ENCODE measurements at places on chromosomes 1 and 21. TPM values are rescaled to one million over a fixed set of nuclear protein-coding genes. Genes with fewer than 3 reads are reported as not detected.

- DNase-seq = peak; percentile 67
Measured at GRCh38 chr1:203480084-203480483, 4.5 kb downstream of the PRELP start.

DNA sequence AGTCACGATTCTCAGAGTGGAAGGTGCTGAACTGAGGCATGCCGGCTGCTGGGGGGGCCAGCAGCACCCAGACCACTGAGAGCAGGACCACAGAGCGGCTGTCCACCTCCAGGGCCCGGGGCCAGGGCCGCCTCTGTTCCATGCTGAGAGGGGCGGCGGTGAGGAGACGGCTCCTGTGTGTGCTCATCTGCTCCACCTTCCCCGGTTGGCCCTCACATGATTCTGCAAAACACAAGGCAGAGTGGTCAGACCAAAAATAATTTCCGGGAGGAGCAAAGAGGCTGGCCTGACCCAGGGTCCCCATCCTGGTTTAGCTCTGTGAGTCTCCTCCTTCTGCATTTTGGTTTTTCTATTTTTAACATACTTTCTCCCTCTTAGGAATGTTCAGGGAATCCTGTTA, 26.4 kb downstream of the PLXNA2 start:
- no peak for DNase-seq

DNA sequence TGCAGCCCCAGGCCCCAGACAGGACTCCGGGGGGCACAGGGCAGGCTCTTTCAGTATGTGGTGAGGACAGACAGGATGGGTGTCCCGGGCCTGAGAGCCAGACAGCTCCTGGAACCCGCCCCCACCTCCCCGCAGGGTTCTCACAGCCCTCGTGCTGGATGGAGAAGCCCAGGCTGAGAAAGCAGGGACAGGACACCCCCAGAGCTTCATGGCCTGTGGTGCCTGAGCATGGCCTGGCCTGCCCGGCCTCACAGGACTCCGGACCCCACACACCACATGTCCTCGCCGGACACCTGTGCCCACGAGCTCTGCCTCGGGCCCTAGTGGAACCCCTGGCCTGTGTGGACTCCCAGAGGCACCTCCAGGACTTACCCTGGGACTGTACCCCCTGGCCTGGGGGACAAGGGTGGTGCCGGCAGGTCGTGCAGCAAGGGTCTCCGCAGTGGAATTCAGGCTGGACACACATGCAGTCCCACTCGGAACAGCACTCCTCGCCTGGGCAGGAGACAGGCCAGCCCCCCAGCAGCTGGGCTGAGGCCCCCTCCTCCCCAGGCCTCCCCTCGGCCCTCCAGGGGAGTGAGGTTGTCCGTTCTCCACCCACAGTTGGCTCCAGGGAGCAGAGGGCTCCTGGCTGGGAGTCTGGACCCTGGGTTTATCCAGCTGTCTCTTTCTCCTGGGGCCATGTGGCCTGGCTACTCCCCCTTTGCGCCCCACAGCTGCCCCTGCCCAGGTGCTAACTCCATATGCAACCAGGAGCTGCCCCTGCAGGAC, 1.2 kb downstream of the TNFRSF18 start:
- no peak for DNase-seq

- DNase-seq = no peak
Measured at GRCh38 chr1:58577654-58578030, 590 bp upstream of the TACSTD2 start.

DNA sequence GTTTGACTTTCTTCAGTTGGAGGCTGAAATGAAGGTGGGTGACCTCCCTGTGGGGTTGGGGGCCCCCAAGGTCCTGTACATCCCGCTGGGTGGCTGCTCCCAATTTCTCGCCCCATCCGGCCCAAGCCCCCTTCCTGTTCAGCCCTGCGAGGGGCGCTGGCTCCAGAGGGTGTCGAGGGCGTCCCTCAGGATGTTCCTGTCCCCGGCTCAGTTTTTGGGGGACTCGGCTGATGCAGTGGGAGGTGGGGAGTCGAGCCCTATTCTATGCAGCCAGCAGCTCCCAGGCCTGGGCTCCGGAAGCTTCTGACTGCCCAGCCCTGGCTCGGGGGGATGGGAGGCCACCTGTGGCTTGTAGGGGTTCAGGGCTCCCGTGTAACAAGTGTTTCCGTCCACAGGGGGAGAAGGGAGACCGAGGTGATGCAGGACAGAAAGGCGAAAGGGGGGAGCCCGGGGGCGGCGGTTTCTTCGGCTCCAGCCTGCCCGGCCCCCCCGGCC, 38.2 kb downstream of the SLC19A1 start:
- DNase-seq = no peak

DNA sequence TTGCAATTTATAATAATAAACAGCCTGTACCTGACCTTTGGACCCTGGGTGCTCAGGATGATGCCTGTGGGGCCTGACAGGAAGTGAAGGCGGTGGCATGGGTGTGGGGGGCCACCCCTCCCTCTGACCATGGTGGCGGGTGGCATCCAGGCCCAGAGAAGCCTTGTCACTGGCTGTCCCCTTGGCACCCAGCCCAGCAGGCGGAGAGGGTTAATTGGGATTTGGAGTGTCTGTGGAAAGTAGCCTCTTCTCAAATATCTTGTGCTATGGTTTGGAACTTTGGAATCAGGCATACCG, 20.5 kb downstream of the SOX13 start:
- no peak for DNase-seq

DNA sequence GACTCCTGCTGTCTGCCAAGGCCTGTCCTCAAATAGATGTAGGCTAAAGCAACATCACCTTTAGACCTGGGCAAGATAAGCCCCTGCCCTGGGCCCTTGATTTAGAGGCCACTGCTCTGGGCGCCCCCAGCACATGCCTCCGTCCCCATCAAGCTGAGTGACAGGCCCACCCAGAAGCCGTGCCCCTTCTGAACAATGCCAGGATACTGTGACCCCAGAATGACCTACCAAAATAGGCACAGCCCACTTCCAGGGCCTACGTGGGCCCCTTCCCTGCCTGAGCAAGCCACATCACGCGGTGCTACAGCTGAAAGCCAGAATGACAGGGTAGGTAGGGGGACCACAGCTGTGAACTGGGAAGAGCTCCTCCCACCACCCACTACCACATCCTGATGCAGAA, 24.7 kb upstream of the BECN2 start:
- DNase-seq = no peak

GRCh38 chr1:223250632-223251015, 107.6 kb upstream of the TLR5 start:
- no peak for DNase-seq

- no peak for DNase-seq
Measured at GRCh38 chr1:236920286-236920894, 83.9 kb downstream of the MT1HL1 start.

DNA sequence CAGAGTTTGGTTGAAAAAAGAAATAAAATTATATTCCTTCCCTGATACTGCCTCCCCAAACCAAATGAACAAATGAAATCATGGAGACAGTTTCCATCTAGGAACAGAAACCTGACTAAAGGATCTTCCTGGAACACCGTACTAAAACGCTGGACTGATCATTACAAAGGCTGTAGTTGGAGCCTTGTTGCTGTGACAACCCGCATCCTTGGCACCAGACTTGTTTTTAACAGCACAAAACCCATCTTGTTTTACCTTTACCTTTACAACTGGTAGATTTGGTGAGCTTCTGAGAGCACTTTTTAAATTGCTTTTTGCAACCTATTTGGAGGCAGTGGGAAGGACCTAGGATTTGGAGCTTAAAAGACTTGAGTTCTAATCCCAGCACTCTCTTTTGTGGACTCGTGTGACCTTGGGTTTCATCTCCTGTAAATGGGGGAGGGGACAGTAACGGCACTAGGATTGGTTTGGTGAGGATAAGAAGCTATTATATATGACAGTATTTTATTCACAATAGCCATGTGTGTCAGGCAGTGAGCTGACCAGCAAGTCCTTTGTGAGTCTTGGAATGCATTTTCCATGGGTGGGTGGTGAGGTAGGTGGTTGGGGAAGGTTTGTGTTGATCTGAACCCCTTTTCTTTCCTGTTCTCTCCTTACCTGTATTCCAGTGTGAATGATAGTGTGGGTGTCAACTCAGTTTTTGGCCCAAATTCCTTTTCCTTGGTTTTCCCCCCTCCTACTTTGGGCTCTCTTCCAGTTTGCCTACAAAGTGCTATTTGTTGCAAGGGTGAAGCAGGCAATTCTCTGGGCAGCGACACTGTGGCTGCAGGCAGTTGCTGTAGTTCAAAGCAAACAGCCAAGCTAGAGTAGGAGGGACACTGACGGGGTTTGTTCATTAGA, 12.6 kb downstream of the LRRC8D start:
- DNase-seq = no peak

DNA sequence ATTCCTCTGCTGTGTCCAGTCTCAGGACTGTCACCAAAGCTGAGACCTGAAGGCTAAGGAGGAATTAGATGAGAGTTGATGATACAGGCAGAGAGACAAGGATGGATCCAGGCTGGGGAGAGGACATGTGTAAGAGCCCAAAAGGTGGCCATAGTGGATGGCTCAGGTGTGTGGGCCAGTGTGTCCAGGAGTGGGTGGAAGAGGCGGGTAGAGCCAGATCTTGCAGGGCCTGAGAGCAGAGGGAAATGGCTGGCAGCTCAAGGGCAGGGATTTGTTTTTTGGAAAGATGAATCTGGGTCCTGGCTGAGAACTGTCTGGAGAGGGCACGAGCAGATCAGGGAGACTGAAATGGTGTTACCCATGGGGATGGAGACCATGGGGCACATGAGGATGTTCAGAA, 38.1 kb downstream of the AZIN2 start:
- DNase-seq = no peak

- DNase-seq = no peak
Measured at GRCh38 chr1:93061895-93062792, 16.9 kb upstream of the MTF2 start.

DNA sequence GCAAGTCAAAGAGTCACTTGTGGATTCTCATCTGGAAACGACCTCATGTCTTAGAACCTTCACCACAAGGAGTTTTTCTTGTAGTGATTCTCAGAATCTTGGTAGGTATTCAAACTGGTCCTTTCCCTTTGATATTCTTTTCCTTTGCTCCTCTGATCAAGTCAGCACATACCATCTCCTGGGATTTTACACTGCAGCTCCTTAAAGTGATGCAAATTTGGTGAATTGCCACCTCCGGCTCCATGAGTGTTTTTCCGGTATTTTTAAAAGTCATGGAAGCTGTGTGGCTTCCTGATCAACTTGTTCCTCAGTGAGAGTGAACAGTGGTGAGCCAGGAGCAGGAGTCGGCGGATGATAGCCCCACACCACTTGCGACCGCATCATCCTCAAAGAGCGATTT, 182.1 kb upstream of the DAB1 start:
- DNase-seq = no peak

DNA sequence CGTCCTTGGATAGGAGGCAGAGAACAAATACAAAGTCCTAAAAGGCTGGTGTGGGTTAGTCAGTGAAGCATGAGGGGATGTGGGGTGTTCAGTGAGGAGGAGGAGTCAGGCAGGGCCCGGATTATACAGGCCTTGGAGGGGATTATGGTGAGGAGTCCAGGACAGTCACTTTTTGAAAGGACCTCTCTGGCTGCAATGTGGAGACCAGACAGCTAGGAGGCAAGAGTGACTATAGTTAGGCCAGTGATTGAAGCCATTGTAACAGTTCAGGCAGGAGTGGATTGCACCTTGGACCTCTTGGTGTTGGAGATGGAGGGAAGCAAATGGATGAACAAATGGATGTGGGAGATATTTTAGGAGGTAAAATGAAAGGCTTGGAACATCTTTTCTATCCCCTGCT, 115.8 kb downstream of the C1orf94 start:
- no peak for DNase-seq

DNA sequence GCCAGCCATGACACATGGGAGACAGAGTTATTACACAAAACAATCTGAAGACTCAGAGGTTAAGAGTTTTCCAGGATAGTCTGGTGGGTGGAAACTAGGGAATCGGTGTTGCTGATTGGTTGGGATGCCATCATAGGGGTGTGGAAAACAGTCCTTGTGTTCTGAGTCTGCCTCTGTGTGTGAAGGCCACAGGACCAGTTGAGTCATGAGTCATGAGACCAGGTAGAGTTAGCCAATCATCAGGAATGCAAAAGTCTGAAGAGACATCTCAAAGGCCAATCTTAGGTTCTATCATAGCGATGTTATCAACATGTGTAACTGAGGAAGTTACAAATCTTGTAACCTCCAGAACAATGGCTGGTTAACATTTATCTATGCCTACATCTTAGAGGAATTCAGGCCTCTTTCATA, 49.7 kb upstream of the NEK7 start:
- no peak for DNase-seq

DNA sequence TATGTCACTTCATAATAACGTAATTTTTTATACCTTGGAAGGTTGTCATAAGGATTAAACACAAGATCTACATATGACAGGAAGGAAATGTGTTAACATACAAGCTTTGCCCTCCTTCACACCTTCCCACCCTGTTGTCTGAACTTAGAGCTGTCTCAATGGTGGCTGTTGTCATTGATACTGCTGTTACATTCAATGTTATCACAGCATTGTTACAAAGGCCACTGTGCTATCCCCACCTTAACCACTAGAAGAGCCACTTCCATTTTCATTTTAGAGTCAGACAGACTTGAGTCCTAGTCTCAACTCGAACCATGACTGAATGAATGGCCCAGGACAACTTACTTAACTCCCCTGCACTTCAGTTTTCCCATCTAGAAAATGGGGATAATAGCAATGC, 31.2 kb downstream of the TAS1R2 start:
- DNase-seq = no peak

GRCh38 chr1:201559679-201560162, 20.8 kb downstream of the NAV1 start:
- DNase-seq = no peak

GRCh38 chr1:78387871-78388270, 102.9 kb upstream of the PTGFR start:
- no peak for DNase-seq

DNA sequence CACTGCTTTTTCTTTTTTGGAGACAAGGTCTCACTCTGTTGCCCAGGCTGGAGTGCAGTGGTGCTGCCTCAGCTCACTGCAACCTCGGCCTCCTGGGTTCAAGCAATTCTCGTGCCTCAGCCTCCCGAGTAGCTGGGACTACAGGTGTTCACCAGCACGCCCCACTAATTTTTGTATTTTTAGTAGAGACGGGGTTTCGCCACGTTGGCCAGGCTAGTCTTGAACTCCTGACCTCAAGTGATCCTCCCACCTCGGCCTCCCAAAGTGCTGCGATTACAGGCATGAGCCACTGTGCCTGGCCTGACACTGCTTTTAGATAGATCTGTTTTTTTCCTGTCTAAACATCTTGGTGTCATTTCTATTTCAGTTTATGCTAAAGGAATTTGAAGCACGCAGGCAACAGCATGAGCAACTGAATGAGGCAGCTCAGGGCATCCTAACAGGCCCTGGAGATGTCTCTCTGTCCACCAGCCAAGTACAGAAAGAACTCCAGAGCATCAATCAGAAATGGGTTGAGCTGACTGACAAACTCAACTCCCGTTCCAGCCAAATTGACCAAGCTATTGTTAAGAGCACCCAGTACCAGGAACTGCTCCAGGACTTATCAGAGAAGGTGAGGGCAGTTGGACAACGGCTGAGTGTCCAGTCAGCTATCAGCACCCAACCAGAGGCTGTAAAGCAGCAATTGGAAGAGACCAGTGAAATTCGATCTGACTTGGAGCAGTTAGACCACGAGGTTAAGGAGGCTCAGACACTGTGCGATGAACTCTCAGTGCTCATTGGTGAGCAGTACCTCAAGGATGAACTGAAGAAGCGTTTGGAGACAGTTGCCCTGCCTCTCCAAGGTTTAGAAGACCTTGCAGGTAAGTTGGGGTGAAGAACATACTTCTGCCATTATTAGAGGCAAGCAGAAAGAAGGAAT, 106.1 kb upstream of the BMP8A start:
- no peak for DNase-seq

GRCh38 chr1:66231217-66231616, 302.7 kb upstream of the SGIP1 start:
- peak; percentile 31 for DNase-seq

Gene GNPAT
- 22.8 TPM for polyA plus RNA-seq

Gene NR1I3
- polyA plus RNA-seq = not detected

Gene TMEM82
- not detected for polyA plus RNA-seq

Gene PTGFRN
- 3.1 TPM for polyA plus RNA-seq

Gene CAPZB
- polyA plus RNA-seq = 285 TPM

Data from BJ (cell line).